ENCODE measurements at places on chromosomes 12 and 14.

DNA sequence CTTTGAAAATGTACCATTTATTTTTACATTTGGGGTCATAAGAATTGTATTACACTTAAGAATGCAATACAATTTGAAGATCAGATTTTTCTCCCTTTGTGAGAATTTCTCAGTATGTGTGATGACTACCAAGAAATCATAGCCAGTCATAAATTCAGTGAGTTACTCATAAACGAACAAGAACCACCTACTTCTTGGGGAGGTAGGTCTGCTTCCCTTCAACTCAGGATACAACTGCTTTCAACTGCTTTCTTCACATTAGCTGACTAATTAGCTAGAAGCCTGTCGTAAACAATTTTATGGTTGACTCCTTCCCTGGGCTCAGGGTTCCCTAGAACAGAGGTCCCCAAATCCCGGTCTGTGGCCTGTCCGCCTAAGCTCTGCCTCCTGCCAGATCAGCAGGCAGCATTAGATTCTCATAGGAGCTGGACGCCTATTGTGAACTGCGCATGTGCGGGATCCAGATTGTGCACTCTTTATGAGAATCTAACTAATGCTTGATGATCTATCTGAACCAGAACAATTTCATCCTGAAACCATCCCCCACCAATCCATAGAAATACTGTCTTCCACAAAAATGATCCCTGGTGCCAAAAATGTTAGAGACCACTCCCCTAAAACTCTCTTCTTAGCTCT lies 3.7 kb downstream of the ANG start:
- DNase-seq: no peak

- DNase-seq: no peak
Measured at GRCh38 chr14:82861313-82861712, 1327.7 kb upstream of the SEL1L start.

DNA sequence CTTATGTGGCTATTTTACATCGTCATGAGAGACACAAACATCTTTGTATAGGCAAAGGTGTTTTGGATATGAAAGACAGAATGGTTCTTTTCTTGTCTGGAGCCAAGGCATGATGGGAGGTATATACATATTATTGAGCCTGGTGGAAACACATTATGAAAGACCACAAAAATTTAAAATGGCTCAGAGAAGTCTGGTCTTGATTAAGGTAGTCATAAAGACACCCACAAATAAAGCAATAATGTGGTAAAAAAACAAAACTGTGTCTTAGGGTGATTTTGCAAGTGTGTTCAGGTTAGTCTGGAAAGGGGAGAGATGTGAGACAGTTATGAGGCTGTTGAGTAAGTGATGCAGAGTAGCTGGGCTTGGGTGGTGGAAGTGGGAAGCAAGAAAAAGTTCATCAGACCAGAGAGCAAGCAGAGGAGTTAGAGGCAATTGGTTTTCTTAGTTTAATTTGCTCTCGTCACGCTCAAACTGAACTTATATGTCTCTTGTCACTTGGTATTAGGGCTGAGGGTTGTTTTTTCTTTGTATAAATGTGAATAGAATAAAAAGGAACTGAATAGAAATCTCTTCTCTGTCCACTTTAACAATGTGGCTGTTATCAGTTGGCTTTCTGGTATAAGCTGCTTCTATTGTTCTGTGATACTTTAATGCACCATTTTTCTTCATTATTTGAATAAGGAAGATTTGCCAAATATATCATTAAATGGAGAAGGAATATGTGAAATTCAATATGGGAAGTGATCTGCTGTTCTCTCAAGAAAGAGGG lies 115.0 kb downstream of the AKAP6 start:
- no peak for DNase-seq

DNA sequence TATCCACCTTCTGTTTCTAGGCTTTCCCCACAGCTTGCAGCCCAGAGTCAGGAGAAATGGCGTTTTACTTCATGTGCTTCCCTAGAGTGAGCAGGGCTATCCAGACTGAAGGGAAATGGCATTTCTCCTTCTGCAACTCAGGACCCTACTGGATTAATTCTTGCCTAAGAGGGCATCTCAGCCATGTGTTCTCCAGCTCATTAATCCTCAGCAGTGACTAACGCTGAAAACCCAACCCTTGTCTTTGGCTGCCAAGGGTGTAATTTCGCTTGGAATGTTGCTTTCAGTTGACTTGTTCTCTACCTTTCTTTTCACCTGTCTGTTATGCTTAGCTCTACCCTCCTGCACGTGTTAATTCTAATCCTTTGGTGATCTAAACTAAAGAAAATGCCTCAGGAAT lies 21.0 kb upstream of the EMP1 start:
- DNase-seq: no peak

DNA sequence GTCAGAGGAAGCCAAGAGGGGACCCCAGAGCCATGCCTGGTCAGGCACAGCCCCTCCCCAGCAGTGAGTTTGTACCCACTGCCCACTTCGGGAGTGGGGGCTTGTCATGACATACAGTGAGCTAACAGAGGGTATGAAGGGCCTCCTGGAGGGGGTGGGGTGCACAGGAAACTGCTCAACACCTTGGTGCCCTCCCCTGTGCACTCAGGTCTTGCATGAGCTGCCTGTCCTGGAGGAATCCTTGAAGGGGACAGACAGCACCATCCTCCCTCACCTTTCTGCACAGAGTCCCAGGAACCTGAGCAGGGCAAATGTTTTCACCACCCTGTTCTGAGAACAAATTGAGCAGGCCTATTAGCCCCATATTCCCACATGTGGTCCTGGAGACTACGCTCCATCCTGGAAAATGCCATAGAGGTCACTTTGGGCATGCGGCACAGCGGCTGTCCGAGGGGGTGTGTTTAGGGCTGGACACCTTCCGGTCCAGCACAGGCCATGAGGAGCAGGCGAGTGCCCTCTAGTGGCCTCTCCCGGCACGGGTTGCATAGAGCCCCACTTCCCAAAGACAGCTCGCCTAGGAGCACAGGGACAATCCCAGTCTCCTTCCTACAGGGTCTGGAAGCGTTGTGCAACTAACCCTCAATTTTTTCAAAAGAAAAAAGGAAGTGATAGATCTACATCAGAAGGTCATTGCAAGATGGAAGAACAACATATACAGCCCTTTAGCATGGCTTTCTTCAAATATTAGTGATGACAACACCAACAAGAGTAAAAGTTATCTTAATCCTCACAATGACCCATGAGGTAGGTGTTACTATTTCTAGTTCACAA lies 31.9 kb upstream of the ZFP36L1 start:
- no peak for DNase-seq

- no peak for DNase-seq
Measured at GRCh38 chr12:45244561-45245343, 28.9 kb downstream of the ANO6 start.

DNA sequence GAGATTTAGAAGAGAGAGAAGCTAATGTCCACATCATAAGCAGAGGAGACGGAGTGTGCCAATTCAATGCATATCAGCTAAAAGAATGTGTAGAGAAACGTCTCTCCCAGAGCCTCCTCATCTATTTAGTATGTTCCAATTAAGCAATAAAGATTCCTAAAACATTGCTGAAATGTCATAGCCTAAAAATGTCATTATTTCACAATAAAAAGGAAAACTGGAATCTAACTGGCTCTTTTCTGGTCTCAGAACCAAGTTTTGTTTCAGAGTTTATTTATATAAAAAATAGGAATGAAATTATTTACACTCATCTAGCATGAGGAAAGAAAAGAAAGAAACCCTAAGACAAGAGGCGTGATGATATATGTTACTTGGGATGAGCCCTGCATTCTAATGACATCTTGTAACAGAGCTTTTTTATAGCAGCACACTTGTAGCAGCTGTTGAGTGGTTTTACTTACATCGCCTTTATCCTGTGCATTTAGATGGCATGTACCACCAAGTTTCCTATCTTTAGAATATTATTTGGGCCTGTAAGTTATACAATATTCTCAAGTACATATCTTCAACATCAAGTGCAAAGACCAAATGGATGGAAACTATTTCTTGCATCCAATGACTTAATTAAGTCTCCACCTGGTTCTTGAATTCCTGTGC lies 266.3 kb upstream of the PRKD1 start:
- DNase-seq: no peak

DNA sequence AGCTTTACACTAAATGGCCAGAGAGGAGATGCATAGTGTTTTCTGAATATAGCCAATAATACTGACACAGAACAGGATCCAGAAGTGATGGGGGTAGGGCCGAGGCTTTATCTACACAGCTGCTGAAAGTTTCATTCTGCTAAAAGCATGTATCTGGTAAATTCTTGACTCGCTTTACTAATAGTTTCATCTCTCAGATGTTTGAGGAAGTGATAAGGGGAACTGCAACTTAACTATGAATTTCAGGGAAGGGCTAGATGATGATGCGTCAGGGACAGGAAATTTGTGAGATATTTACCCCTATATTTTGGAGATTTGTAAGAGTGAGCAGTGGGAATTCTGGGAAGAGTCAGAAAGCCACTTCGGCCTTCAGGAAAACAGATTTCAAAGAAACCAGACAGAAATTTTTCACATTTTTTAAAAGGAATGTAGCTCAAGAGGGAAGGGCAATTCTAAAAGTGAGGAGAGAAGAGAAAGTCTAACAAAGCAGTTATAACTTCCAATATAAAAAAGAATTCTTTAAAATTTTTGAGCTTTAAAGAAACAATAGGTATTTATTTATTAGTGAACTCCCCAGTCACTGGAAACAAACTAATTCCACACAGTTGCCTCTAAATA lies 243.1 kb downstream of the BCAT1 start:
- DNase-seq: no peak

GRCh38 chr14:95339301-95339865 lies 19.7 kb upstream of the CLMN start:
- DNase-seq: no peak

- DNase-seq: peak; percentile 37
Measured at GRCh38 chr14:94392510-94392935, 4.1 kb upstream of the SERPINA1 start.

DNA sequence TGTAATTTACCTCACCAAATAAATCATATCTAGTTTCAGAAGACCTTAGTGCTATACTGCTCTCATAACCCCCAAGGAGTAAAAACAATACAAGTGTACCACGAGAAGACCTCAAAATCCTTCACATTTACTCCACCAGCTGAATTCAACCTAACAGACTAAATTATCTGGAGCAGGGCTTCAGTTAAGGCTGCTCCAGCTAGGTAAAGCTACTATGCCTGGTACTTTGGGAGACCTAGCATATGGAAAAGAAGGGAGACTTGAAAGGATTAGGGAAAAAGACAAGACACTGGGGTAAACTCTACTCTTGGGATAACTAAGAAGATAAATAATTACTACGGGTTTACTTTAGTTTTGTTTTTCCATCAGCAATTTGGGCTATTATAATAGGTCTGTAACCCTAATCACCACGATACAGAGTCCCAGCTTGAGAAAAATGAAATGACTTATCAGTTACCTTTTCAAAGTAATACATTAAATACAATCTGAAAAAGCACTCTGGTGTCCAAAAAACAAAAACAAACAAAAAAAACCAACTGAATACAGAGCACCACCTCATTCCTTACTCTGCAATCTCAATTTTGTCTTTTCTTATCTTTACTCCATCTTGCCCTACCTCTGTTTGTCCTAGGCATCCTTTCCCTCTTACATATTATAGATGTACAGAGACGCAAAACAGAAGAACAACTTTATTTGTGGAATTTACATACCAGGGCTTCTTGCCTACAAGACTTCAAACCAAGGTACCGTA lies 2.1 kb downstream of the EML5 start:
- DNase-seq: no peak

- no peak for DNase-seq
Measured at GRCh38 chr12:6780573-6780972, 8.3 kb downstream of the LAG3 start.

DNA sequence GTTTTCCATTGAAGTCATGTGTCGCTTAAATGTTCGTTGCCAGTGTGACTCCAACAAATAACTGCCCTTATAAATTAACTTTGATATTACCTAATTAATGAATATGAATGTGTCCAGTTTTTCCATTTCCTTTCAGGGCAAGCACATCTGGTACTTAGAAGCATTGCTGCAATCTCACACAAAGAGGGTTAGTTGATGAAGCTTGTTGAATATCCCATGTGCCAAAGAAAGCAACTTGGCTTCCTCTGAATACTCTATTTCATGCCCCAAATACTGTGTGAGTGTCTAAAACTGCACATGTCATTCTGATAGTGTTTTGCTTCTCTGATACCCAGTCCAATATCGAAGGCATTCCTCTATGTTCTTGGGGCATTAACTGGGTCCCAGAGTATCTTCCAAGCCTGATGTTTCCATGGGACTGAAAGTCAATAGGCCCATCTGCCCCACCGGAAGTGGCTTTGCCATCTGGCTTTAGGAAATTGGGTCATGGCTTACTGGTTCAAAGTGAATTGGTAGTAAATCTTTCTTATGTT lies 75.8 kb upstream of the CNTN1 start:
- no peak for DNase-seq

DNA sequence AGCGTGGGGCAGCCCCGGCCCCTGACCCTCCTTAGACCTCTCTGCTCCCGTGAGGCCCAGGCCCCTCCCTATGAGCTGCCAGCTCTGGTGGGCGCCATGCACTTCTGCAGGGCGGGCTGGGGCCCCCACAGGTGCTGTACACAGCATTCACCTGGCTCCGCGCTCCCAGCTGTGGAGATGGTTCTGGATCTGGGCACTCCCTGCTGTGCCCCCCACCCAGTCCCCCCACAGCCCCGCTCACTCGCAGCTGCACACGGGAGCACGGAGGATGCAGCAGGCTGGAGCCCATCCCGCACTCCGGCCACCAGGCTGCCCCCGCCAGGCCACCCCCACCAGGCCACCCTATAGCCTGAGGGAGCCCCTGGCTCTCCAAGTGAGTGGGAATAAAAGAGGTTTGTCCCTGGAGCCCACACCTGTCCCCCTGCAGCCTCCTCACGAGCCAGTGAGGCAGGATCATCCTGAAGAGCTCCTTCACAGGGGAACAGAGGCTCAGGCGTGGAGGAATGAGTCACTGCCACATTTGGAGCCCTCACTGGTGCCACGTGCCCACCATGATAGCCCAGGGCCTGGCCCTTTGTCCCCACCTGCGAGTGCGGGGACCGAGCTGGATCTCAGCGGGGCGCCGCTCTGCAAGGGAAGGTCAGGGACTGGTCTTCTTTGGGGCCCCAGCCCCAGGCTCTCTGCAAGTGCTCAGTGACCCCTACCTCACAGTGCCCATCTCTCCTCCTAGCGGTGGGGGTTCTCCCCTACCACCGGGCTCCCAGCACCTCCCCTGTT lies 1.9 kb downstream of the ADSS1 start:
- DNase-seq: no peak

- no peak for DNase-seq
Measured at GRCh38 chr12:64687816-64688215, 71.4 kb downstream of the GNS start.

- no peak for DNase-seq
Measured at GRCh38 chr12:88633312-88633711, 53.0 kb upstream of the KITLG start.

DNA sequence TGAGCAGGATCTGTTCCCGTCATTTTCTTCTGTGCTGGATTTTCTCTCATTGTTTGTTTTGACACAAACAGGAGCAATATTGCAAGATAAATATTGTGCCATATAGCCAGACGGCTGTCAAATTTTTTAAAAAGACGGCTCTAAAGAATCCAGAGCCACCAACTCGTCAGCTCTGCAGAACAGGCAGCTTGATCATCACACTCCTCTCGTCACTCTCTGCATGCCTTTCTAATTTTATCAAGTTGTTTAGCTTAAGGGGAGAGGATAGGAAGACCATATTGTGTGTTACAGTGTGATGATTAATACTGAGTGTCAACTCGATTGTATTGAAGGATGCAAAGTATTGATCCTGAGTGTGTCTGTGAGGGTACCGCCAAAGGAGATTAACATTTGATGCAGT lies 562.8 kb downstream of the GALC start:
- no peak for DNase-seq

All from stimulated activated CD4-positive, alpha-beta T cell treated with anti-CD3 and anti-CD28 coated beads, Interleukin-4, amount 100 ng/mL, for 4 hours (primary cell).